ENCODE measurements at places on chromosomes 5 and 9. TPM values are rescaled to one million over a fixed set of nuclear protein-coding genes. Genes with fewer than 3 reads are reported as not detected.

The CENPK gene
- not detected for total RNA-seq

The NDUFS6 gene
- 12.5 TPM for total RNA-seq

The SUB1 gene
- total RNA-seq: 30.1 TPM

The SOX30 gene
- total RNA-seq: not detected

The PIK3R1 gene
- total RNA-seq: 58.7 TPM

The TXN gene
- total RNA-seq: 93.1 TPM

The SPARC gene
- total RNA-seq: 168 TPM

The SNX24 gene
- 6.7 TPM for total RNA-seq

The AK3 gene
- total RNA-seq: 46.4 TPM

The SPATA31C1 gene
- total RNA-seq: not detected

- no peak for DNase-seq
Observed at GRCh38 chr5:155746367-155747038, 580.5 kb upstream of the SGCD start.

DNA sequence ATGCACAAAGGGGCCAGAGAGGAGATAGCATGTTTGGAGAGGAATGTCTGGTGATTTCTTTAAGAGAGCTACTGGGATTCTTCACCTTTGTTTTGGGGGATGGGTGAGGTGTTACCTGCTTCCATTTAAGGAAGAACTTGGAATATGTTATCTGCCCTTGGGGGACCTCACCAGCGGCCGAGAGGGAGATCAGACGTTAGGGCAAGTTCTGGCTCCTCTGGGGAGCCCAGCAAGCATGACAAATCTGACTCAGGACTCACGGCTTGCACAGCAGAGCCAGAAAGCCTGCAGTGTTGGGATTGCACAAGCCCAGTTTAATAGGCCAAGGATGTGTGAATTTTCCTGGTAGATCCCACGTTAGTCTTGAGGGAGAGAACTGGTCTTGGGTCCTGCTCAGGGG, 40.3 kb downstream of the SLC28A3 start:
- no peak for DNase-seq

DNA sequence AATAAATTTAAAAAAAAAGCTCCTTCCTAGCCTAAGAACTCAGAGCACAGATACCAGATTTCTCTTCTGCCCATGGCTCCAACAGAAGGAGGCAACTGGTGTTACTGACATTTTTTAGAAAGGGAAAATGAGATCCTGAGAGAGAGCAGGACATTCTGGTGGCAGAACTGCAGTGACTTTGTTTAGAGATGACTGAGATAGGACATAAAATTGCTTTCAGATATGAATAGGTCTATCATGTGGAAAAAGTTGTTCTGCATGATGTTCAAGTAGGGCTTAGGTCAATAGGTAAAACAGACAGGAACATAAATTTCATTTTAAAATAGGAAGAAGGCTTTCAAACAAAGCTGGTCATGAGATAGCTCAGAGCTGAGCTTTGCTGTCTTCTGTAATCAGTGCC, 49.6 kb downstream of the NIPAL4 start:
- no peak for DNase-seq

GRCh38 chr9:135244271-135245221, 157.1 kb downstream of the OLFM1 start:
- DNase-seq: peak; percentile 83

- no peak for DNase-seq
Observed at GRCh38 chr5:91645347-91645746, 262.2 kb upstream of the ARRDC3 start.

- DNase-seq: no peak
Observed at GRCh38 chr9:104313396-104314110, 190.5 kb upstream of the OR13F1 start.

DNA sequence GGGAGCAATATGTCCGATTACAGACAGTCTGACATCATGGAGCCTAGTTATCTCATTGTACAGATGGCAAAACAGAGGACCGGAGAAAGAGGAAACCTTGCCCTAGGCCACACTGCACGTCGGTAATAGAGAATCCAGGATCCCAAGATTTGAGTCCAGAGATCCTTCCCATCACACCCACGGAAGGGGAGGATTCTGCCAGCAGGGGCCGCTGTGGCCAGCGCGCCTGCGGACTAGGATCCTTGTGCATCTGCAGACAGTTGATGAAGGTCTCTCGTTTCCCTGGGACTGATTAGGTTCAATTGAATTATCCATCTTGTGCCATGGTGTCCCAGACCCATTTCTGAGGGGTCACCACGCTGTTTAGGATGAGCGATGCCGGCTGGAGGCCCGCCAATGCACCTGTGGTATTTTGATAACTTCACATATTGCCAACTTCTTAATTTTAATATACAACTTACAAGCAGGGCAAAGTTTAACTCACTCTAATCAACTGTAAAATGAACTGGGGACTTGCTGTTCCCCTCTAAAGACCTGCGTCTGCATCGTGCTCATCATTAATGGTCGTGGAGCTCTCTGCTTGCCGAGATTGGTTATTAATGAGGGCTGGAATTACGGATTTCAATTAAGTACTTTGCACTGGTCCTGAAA, 592.7 kb upstream of the BRINP1 start:
- peak; percentile 45 for DNase-seq

DNA sequence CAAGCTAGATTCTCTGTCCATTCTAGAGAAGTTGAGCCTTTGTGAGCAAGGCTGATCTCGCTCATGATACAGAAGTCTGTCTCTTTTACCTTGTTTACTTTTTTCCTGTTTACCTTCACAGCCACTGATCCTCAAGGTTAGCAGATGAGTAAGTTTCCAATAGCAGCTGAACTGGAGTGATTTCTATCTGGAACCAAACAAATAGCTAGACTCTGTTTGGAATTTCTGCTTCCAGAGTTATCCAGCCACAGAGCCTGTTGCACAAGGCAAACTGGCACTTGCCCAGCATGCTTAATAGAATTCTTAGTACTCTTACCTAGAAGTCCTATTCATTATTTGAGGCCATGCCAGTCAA, 12.8 kb upstream of the PANK3 start:
- peak; percentile 84 for DNase-seq

DNA sequence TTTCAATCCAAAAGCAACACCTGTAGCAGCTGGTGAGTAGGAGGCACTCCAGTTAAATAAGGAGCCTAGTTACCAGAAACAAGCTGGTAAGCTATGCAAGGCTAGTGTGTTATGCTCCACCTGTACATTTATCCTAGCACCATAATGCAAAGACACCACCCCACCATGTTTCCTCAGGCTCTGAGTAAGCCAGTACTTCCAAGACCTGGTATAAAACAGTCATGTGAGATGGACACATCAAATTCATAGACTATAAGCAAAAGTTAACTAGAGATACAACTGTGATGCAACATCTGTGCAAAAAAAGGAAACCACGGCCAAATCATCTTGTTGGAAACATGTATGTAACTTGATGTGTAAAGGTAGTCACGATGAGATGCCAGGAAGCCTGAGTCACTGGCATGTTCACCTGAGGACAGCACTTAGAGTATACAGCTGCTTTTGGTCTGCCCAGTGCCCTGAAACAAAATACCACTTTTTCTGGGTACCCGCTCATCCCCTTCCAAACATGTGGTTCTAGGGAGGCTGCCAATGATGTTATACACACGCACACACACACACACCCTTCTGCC, 66.1 kb downstream of the CDK5RAP2 start:
- DNase-seq: no peak

DNA sequence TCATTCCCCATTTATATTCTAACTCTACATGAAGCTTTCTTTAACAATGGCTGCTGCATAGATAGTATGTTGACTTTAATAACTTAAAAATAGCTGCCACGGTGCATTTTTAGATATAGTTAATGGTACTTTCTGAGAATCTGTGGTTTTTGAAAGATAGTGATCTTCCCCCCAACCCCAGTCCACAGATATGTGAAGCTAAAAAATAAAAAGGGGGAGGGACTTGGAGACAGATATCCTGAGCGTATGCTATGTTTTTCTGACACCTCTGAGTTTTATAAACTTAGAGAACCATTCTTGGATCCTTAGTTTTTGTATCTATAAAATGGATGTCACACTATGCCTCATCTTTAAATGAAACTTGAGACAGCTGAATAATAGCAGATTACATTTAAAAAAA, 120.5 kb downstream of the SNX18 start:
- no peak for DNase-seq

DNA sequence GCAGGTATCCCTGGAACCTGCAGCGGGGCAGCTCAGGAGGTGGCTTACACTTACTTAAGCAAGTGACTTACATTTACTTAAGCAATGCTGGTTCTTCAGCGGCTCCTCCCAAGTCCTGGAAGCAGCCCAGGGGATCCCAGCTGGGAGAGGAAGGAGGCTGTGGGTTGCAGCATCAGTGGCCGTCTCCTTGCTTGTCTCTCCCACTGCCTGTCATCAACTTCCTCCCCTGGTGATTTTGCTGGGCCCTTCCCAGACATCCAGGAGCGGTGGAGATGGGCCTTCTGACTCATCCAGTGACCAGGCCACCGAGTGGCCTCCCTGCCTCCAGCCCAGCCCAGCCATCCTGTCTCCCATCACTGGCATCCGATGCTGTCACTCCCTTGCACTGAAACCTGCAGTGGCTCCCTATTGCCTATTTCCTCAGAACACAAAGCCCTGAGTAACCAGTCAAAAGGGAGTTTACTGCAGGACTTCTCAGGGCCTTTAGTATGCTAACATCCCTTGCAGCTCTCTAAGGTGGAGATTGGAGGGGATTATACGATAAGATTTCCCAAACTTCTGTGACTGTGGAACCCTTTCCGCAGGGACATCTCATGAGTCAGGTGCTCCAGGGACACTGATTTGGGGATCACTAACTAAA, 155.9 kb upstream of the PHYKPL start:
- DNase-seq: no peak

GRCh38 chr5:23507278-23507685, at the start of gene PRDM9:
PRDM9 (plus strand) TSS chr5:23507609; CDS start chr5:23509034, 1,425 bp downstream.
- DNase-seq: peak; percentile 82

DNA sequence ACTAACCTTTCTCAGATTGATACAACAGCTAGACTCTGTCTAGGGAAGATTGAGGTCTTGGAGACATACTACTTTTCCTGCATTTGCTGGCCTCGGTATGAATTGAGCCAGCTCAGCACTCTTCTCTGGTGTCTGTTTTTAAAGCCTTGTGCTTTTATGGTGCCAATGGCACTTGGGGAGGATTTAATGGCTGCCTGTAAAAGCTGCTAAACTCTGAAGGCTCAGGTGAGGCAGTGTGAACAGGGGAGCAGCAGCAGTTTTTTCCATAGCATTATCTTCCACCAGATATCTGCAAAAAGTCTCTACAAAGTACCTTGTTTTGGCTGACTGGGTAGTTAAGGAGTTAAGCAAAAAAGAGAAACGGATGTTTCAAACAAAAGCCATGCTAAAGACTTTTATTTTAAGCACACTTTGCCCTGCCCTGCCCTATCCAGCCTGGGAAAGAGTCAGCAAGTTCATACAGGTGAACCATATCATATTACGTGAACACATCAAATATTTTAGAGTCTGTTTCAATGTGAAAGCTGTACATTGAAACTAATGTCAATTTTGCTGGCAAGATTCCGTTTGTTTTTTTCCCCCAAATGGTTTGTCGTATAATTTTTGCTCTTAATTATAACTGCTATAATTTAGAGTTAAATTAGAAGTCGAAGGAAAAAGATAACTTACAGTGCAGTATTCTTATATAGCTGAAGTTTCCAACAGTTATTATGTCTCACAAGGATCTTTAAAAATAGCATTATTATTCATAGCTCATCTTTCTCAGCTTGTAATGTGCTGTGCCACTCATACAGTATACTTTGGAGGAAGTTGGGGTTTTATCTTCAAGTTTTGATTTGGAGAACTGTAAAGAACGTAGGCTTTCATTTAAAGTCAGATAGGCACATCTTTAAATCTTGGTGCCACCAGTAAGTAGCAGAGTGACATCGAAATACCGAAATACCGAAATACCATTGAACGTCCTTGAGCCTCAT, 424.1 kb upstream of the CD180 start:
- DNase-seq: no peak

DNA sequence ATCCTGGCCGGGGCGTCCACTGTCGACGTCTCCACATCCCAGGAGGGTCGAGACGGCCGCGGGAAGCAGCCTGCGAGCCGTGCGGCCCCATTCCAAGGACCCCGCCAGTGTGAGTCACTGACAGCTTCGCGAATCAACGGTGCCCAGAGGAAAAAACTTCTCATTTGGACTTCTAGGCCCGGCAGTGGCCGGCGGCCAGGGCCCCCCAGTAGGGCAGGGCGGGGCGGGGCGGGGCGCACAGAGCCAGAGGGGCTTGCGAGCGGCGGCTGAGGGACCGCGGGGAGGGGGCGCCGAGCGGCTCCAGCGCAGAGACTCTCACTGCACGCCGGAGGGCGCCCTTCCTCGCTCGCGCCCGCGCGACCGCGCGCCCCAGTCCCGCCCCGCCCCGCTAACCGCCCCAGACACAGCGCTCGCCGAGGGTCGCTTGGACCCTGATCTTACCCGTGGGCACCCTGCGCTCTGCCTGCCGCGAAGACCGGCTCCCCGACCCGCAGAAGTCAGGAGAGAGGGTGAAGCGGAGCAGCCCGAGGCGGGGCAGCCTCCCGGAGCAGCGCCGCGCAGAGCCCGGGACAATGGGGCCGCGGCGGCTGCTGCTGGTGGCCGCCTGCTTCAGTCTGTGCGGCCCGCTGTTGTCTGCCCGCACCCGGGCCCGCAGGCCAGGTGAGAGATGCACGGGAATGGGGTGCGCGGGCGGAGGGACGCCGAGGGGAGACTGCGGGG, at the start of gene F2R:
TSS of gene F2R (plus strand) at position 391 of the 720 bp plus-strand sequence. CDS start at position 573, 182 bp downstream.
- DNase-seq: peak; percentile 35

- no peak for DNase-seq
Observed at GRCh38 chr9:16710888-16711287, 159.6 kb downstream of the BNC2 start.
